A549 treated with CpdA at 1 μM for 4 hours (cell line): ENCODE measurements at places on chromosomes 7 and 10. TPM values are rescaled to one million over a fixed set of nuclear protein-coding genes. Genes with fewer than 3 reads are reported as not detected.

The AOC1 gene
- total RNA-seq = not detected in 5 replicates

The SFXN4 gene
- 48.7 to 55.7 TPM (median 52.4 TPM) in 5 replicates for total RNA-seq

The CUZD1 gene
- total RNA-seq = 1.1 to 1.9 TPM (median 1.4 TPM) in 5 replicates

The MSS51 gene
- 0.40 to 0.58 TPM (median 0.48 TPM) in 5 replicates for total RNA-seq

The ASIC3 gene
- total RNA-seq = 7.6 to 12.8 TPM (median 10.2 TPM) in 5 replicates

The FGFBP3 gene
- 1.6 to 2.7 TPM (median 2.4 TPM) in 5 replicates for total RNA-seq

The AASS gene
- total RNA-seq = 0.03 to 0.08 TPM (median 0.05 TPM) in 4 of 5 replicates, not detected in the other

The TAX1BP1 gene
- total RNA-seq = 65.6 to 111 TPM (median 76.1 TPM) in 5 replicates

The BTBD16 gene
- 0.40 to 0.86 TPM (median 0.52 TPM) in 5 replicates for total RNA-seq

The NACAD gene
- 0.14 to 0.26 TPM (median 0.16 TPM) in 5 replicates for total RNA-seq

The JCAD gene
- 7.0 to 8.1 TPM (median 7.7 TPM) in 5 replicates for total RNA-seq

The EN2 gene
- 0.54 to 1.1 TPM (median 0.93 TPM) in 5 replicates for total RNA-seq

The AKR1C3 gene
- total RNA-seq = 1,177 to 1,248 TPM (median 1,201 TPM) in 5 replicates

The OTUD1 gene
- 2.4 to 4.4 TPM (median 4.1 TPM) in 5 replicates for total RNA-seq

The PRSS2 gene
- not detected in 5 replicates for total RNA-seq

The MAP3K8 gene
- 15.3 to 17.5 TPM (median 15.5 TPM) in 5 replicates for total RNA-seq

The MCM10 gene
- total RNA-seq = 21.6 to 30.8 TPM (median 23.2 TPM) in 5 replicates

The LEP gene
- not detected in 5 replicates for total RNA-seq

The NXPH1 gene
- total RNA-seq = not detected in 5 replicates

The CALHM3 gene
- total RNA-seq = 0.21 to 0.63 TPM (median 0.36 TPM) in 5 replicates

The NUTM2D gene
- 1.1 to 1.5 TPM (median 1.4 TPM) in 5 replicates for total RNA-seq

The ELN gene
- 0.07 to 0.13 TPM (median 0.09 TPM) in 4 of 5 replicates, not detected in the other for total RNA-seq
